Fibroblast of the conjunctiva (primary cell): ENCODE measurements at places on chromosomes 2 and 18.
A peak's percentile ranks its signal among the peaks of the same experiment; 100 is the strongest.

GRCh38 chr2:234199996-234200395 is 149.5 kb downstream of the SPP2 start:
- no peak for DNase-seq

DNA sequence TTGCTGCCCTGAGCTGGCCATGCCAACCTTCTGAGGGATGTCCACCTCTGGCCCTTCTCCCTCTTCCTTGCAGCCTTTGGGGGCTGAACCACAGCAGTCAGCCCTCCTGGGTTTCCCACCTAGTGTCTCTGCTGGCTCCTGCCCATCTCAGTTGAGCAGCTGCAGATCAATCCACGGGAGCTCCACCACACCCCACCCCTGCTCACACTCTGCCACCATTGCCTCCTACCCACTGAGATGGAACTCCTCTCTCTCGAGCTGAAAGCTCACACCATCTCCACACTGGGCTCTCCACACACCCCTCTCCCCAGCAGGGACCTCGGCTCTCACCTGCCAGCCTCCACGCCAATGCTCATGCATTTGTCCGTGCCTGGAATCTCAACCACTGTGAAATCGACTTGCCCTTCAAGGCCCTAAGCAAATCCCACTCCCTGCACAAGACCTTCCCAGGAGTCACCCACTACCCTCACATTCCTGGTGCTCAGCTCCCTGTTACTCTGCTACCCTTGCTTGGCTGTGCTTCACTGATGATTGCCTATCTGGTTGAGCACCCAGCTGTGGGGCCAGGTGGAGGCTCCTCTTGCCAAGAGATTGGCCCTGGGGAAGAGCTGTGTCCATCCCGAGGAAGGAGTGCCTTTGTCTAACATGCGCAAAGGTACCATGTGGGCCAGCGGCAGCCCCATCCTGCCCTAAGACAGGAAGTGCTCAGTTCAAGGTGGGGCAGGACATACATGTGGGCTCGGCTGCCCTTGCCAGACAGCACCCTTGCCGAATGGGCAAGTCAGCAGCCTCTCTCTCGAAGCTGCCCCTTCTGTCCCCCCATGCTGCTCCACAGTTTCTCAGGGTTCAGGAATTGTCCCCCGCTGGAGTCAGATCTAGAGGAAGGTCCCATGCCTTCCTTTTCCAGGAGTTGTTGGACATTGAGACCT is 208.7 kb downstream of the CYP26B1 start:
- no peak for DNase-seq

DNA sequence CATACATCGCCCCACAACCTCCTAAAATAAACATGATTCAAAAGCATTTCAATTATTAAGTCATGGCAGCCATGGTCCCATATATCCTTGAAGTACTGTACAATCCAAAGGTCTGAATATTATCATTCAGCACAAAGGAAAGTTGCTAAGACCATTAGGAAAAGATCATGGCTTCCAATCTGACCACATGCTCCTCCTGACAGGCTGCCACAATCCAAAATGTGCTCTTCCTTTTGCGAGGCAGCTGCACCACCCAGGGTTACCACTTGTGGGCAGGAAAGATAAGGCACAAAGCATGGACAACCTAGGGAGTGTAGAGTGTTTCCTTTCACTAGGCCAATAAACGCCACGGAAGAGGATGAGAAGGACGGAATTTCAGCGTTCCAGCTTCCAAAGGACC is 5.4 kb downstream of the BOLA3 start:
- DNase-seq = no peak

DNA sequence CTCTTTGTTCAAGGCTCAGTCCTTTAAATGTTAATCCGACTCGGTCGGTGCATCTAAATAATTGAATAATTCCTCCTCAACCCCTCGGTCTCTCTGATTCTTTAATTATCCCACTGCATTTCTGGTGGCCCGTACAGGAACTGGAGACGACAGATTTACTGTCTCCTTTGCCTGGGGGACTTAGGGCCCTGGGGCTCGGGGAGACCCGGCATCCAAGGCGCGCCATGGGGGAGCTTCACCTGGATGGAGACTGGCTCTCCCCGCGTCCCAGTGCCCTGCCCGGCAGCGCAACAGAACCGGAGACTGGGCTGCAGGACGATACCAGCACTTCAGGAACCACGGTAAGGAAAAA is 47.7 kb upstream of the SELENOI start:
- DNase-seq = no peak

DNA sequence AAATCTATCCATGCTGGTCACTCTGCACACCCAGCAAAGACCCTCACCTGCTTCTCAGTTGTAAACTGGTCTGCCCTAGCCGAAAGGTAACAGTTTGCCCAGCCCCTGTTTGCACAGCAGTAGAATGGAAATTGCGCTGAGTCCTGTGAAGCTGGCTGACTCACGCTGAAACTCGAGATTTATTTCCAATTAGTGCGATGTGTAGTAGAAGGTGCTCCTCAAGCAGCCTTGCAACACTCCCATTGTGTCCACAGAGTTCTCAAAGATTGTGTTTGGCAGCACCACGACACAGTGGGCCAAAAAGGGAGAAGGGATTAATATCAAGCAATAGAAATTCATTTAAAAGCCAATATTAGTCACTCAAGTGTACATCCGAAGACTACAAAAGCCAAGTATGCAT is 21.7 kb upstream of the APCDD1 start:
- DNase-seq = no peak

DNA sequence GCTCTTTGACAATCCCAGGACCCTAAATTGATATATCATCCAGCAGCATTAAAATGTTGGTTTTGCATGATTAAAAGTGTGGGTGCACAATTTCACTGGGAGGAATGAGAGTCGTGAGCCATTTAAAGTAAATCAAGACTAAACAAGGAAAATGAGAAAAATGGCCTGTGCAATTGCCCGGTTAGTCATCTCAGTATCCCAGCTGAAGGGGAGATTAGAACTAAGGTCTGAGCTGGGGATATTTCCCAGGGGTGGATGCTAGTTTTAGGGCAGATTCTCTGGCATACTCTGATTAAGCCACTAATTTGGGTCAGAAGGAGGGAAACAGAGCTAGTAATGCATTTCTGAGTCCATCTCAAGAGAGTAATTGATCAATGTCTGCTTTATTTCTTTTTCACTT is 177.2 kb downstream of the EN1 start:
- no peak for DNase-seq

DNA sequence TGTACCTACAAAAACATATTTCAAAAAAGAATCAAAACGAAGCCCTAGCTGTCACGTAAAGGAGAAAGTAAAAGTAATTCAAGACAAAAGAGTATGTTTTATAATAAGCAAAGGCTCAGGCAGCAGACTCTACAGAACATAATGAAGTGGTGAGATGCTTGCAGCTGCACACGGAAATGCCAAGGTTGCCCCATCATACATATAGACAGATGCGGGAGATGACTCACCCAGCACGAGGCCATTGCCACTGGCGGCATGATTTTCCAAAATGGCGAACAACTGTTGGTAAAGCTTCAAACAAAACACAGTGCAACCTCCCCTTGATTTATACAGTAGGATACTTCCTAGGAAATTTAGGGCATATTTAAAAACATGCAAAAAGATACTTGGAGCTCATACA is 26.0 kb upstream of the C1QL2 start:
- no peak for DNase-seq

DNA sequence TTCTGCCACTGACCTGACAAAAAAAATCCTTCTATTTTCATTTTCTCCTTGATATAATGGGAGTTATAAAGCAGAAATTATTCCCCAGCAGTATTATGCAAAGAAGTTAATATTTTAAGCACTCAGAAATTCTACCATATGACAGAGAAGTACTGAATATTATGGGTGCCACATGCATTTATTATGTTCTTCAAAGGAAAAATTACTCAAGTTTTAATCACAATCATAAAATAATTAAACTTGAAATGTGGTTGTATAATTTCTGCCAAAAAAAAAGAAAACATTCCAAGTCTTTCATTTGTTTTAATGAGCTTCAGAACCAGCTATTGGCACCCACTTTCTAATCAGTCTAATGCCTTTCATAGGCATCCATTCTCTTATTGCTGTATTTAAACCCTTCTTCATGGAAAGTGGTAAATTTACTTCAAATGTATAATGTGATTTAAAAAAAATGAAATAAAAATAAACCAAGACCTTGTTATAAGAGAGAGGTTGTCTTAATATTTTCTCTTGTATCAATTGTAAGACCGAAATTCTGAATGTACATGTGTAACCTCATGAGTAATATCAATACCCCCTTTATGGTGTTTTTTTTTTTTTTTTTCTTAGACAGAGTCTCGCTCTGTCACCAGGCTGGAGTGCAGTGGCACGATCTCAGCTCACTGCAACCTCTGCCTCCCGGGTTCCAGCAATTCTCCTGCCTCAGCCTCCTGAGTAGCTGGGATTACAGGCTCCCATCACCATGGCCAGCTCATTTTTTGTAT is 302.3 kb downstream of the IRS1 start:
- no peak for DNase-seq

- DNase-seq = no peak
Observed at GRCh38 chr2:54560146-54560881, 104.2 kb downstream of the SPTBN1 start.

- no peak for DNase-seq
Observed at GRCh38 chr18:42719221-42719620, 396.3 kb downstream of the RIT2 start.

GRCh38 chr2:127052771-127053691 is 53.9 kb downstream of the BIN1 start:
- no peak for DNase-seq

DNA sequence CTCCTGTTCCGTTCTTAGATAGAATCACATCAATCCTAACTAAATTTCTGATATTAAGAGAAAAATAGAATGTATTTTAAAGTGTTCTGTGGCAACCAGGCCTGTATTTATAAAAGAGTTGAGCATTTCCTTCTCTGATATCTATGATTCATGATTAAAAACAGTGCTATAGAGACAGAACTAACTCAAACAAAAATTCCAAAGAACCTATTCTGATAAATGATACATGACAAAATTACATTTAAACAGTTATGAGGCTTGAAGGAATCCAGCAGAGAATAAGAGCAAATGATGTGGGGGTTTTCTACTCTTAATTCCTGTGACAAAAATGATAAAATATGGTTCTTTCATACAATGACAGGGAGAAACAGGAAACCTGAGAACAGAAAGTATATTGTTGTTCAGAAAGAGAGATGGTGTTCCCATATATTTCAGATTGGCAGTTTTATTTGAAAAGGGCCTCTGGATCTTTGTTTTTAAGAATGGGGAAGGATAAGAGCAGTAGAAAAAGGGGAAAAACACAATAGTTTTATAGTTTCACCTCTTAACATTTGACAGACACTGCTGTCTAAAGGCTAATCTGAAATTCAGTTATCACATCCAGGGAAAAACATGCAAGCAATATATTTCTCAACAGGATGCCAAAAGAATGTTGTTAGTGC is 944.3 kb downstream of the LRP1B start:
- DNase-seq = no peak

DNA sequence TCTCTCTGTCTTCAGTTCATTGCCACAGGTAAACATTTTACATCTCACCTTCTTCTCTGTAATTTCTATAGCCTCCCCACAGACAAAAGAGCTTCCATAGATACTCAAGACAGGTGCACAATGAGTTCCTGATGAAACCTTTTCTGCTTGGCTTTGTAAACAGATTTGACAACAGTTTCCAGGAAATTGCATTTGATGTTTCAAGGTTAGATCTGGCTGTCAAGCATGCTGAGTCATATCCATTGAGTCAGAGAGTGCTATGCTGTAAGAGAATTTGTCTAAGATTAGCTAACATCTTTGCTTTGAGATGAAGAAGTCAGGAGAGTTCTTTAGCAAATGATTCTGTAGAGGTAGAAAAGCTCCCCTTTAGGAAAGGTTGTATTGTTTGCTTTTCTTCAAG is 40.6 kb upstream of the MAP2 start:
- DNase-seq = peak; percentile 72

DNA sequence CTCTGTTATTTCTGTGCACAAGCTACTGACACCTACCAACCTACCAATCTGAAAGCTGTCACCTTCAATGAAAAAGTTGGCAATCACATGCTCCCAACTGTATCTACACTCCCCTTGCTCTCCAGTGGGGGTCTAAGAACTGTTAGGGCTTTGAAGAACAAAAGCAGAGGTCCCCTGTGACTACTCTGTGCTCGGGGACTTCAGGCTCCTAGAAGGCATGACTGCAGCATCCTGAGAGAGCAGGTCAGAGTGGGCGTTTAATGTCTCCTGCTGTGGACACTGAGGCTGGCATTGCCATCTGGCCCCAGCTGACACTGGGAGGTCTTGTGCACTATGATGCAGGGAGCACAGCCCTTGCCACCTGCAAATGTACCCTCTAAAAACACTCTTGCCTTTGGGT is 93.3 kb downstream of the ACTR2 start:
- no peak for DNase-seq

GRCh38 chr2:100257939-100258338 is 64.4 kb downstream of the LONRF2 start:
- DNase-seq = no peak

DNA sequence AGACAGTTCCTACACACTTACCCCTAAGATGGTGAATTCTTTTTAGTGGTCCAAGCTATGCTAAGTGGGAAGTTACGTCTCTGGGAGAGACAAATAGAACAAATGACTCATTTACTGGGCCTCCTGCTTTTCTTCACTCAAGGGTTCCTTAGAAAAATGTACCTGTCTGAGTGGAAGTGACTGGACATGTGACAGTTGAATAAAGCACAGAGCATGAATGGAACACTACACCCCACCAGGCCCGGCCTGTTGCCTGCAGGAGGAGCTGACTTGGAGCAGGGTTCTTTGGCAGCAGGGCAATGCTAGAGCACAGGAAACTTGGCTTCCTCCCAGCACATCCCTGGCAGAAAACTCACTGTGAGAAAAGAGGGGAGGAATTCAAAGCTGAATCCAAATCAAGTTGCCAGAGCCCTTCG is 451.0 kb upstream of the SETBP1 start:
- peak; percentile 72 for DNase-seq

- no peak for DNase-seq
Observed at GRCh38 chr18:43757273-43757672, 480.0 kb upstream of the SYT4 start.

DNA sequence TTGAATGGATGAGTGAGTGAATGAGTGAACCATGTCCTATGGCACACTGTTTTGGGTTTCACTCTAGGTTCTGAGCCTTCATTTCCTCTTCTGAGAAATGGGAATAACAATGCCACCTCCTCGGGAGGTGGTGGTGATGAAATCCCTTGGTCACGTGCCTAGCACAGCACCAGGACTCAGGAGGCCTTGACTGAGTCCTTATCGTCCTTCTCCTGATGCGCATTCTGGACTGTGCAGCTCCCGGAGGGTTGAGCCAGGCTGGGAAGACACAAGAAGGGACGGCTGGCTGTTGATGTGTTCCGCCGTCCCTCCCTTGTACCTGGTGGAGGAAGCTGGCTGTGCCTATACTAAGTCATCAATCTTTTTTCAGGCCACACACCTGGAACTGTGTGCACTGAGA is 437.3 kb downstream of the ZNF521 start:
- DNase-seq = no peak

DNA sequence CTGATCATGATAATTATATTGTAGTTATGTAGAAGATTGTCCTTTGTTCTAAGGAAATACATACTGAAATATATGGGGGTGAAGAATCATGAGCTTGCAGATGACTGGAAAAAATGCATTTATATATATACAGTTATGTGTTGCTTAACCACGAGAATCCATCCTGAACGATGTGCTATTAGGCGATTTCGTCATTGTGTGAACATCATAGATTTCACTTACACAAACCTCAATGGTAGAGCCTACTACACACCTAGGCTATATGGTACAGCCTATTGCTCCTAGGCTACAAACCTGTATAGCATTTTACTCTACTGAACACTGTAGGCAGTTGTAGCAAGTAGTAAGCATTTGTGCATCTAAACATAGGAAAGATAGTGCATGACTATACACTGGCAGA is 2.6 kb upstream of the ACAA2 start:
- DNase-seq = no peak

- DNase-seq = no peak
Observed at GRCh38 chr18:21262979-21263378, 20.9 kb downstream of the GREB1L start.
